Activated naive CD4-positive, alpha-beta T cell treated with Interleukin-2 at 50 U/mL for 16 hours (primary cell): ENCODE measurements at places on chromosomes 1 and 21.
A peak's percentile ranks its signal among the peaks of the same experiment; 100 is the strongest.

GRCh38 chr1:206897175-206897574 lies at the start of gene IL24:
Gene IL24 (plus strand): TSS chr1:206897443. CDS start chr1:206897833, 390 bp downstream.
- DNase-seq: peak; percentile 59

DNA sequence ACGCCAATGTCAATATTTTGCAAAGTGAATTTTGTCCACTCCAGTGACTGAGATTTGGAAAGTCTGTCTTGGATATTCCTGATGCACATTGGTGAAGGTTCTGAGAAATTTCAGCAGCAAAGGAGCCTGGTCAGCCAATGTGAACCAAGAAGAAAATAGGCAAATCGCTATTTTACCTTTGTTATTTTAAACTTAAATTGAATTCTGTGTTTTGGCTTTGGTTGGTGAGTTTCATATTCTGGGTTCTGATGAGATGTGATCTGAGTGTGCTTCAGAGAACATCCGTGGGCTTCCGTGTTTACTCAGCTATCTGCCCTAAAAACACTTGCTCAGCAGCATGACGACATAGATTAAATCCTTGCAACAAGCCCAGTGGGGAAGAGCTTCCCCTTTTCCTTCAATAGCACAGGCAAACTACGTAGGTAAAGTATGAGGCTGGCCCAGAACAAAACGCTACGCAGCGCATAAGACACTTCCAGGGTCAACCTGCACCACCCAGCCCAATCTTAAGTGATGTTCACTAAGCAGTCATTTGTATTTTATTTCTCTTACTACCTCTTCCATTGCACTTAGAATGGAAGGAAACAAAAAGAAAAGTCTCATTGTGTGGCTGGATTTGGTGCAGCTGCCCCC lies 176.4 kb upstream of the KAZN start:
- DNase-seq: no peak

DNA sequence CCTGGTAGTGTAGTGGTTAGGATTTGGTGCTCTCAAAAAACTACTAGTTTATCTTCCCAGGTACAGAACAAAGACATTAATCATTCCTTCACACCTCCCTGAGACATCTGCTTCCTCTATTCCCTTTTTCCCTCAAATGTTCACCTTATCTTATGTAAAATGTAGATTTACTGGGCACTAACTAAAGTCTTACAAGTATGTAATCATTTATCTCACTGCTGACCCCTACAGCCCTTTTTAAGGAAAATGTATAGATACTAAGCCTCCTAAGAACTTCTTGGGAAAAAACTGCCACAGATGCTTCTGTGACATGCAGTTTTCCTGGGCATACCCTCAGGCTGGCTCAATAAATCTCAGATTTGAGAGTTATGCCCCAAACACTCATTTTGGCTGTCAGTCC lies 50.8 kb upstream of the NEK7 start:
- no peak for DNase-seq

DNA sequence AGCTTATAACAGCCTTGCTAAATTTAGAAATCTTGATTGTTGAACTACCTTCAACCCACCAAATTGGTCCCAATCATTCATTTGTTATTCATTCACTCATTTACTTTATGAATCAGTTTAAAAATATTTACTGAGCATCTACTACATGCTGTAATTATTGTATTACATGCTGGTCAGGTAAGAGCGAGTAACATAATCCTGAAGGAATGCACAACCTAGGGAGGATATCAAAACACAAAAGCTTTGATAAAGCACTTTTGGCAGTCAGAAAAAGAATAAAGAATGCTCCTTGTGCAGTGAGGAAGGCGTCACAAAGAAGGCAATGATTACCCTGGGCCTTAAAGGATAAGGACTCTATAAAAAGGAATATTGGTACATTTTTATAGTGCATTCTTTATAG lies 518.9 kb upstream of the NR5A2 start:
- no peak for DNase-seq

GRCh38 chr21:42146821-42147220 lies 72.1 kb upstream of the ABCG1 start:
- DNase-seq: no peak

- DNase-seq: no peak
Observed at GRCh38 chr21:26185021-26185420, 14.5 kb upstream of the APP start.

DNA sequence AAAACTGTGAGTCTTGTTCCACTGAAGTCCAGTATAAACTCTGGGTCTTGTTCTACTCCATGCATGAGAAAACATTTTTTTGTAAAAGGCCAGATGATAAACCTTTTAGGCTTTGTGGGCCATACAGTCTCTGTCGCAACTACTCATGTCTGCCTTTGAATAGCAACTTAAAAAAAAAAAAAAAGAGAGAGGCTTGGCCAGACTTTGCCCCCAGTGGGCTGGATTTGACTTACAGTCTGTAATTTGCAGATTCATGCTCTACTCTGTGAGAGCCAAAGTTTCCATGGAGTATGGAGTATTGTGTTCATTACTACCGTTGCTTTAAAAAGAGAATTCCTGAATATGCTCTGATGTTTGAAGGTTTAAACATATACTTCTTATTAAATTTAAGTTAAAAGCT lies 654.9 kb upstream of the PKN2 start:
- DNase-seq: no peak

GRCh38 chr1:236725668-236726067 lies 39.4 kb downstream of the ACTN2 start:
- no peak for DNase-seq

DNA sequence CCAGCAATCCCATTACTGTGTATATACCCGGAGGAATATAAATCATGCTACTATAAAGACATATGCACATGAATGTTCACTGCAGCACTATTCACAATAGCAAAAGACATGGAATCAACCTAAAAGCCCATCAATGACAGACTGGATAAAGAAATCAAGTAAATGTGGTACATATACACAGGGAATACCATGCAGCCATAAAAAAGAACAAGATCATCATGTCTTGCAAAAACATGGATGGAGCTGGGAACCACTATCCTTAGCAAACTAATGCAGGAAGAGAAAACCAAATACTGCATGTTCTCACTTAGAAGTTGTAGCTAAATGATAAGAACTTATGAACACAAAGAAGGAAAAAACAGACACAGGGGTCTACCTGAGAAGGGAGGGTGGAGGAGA lies 6.4 kb upstream of the ANGPTL3 start:
- DNase-seq: no peak

- no peak for DNase-seq
Observed at GRCh38 chr1:52140633-52141512, 1.0 kb upstream of the ZFYVE9 start.

DNA sequence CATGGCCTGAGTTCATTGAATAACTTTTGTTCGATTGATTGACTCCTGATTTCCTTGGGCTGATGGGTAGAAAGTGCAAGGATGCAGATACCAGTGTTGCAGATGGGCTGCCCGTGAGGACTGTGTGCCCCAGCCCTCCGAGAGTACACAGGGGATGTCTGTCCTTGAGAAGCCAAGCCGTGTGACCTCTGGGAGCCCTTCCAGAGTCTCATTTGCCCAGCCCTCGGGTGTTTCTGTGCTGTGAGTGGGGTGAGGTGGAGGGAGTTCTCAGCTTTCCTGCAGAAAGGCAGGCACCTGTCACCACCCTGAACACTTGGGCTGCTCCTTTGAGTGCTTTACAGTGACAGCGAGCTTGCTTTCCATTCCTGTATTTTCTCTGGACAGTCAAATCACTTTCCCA lies 96.4 kb upstream of the CACNA1E start:
- no peak for DNase-seq

DNA sequence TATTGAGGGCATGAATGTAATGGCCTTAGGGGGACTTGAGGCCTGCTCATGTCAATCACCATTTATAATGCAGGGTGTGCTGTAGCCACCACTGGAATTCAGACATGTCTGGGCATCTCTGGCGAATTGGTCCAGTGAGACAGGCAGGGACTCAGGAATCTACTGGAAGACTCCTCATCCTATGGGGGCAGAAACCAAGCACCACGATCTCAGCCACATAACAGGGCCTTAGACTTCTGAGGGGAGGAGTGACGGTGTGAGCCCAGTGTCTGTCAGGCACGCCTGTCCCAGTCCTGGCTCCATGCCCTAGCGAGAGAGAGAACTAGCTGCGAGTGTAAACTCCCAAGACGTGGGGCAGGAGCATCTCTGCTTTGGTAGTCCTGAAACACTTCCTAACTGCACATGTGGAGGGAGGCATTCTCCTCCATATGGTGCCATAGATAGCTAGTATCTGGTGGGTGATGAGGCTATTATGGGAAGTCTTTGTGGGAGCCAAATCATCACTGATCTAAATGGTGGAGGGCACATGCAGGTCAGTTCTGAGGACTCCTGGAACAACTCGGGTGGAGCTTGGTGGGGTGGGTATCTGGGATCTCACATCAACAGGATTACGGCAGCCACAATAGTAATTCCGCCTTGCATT lies 29.8 kb upstream of the KIAA0040 start:
- no peak for DNase-seq

DNA sequence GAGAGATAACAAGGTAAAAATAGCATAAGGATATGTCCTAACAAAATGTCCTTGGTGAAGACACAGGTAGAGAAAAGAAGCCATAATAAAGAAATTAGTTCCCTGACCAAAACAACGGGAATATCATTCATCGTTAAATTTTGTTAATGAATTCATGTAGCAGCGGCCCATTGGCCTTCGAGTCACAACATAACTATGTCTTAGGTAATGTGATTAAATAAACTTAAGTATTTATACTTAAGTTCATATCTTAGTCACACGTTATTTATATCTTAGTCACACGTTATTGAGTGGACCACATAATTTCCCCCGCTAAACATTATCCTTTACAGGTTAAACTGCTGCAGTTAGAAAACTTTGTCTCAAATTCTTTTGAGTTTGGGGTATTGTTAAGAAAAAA lies 1.2 kb downstream of the NEXN start:
- DNase-seq: no peak

GRCh38 chr1:70140343-70140742 lies 65.0 kb downstream of the LRRC40 start:
- DNase-seq: no peak

GRCh38 chr21:36535618-36536241 lies 55.8 kb upstream of the CLDN14 start:
- DNase-seq: no peak

DNA sequence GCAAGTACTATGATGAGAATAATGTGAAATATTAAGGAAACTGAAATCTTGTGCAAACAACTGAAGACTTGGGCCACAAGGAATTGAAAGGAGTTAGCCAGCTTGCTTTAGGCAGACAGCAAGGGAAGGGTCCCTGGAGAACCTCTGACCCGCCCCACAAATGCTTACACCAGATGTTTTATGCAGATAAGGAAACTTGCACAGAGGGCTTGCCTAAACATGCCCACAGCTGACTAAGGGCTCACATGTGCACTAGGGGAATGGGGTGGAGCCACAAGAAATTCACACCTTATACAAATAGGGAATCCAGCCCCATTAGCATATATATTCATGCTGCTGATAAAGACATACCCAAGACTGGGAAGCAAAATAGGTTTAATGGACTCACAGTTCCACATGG lies 86.1 kb upstream of the CYYR1 start:
- no peak for DNase-seq

DNA sequence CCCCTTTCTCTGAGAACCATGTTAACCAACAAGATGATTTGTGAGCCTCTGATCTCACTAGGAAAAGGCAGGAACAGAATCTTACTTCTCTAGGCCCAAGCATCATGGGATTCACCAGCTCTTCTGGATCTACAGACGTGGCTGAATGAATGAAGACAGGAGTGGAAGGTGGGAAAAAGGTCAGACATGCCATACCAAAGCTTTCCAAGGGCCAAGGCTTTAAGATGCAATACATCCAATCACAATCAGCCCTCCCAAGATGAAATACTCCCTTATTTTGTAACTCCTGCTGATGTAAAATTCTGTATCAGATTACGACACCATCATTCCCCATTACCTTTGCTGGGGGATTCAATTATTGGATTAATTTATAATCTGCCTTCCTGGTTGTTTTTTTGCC lies 80.9 kb downstream of the SSBP3 start:
- no peak for DNase-seq

DNA sequence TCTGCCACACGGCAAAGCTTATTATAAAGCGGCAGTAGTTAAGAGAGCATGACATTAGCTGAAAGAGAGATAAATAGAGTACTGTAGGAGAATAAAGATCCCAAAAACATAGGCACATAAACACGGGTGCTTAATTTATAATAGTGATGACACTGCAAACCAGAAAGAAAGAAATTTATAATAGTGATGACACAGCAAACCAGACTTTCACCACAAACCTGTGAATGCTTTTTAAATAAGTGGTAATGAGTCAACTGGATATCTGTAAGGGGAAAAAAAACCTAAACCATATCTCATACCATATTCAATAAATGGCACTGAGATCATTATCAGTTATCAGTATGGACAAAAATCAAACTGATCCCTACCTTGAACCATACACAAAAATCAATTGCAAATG lies 25.5 kb downstream of the USP1 start:
- no peak for DNase-seq

- no peak for DNase-seq
Observed at GRCh38 chr1:205294175-205294917, 27.2 kb downstream of the NUAK2 start.

- no peak for DNase-seq
Observed at GRCh38 chr1:22737374-22738068, 26.9 kb downstream of the EPHB2 start.

GRCh38 chr1:186481303-186481888 lies 20.5 kb upstream of the PDC start:
- no peak for DNase-seq

- no peak for DNase-seq
Observed at GRCh38 chr1:206143537-206144172, 26.5 kb upstream of the AVPR1B start.

GRCh38 chr1:164863056-164863455 lies 304.1 kb downstream of the PBX1 start:
- no peak for DNase-seq

DNA sequence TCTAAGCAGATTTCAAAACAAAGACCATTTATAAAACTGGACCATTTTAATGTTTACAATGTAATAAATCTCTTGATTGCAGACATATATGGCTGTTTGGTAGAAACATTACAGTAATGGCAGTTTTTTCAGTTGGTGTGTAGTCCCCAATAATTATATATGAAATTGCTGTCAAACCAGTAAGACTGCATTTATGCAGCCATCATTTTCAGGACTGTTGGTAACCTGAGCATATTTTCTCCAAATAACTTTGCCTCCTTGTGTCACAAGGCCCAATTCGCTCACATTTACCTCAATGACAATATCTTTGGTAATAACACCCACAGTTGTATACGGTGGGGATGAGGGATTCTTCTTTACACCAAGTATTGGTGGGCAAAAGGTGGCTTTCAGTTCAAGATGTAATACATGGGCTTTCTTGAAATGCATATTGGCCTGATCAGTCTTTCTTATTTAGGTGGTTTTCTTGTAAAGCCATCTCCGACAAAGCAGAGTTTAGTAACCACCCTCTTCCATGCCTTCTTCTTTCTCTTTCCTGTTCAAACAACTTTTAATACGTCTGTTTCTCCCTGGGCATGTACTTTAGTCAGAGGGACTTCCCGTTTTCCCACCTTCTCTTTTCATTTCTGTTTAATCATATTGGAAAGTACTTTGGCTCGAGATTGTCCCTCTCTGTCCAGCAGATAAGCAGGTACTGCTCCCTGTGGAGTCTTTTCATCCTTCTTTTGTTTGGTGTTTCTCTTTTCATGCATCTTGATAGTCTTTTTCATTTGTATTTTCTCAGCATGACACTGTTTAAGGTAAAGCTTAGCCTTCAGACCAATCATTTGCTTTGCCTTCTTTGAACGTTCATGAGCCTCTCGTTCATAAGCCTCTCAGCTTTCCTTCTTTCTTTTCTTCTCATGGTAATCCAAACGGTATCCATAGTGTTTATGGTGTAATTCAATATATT lies 30.4 kb downstream of the ATP2B4 start:
- DNase-seq: no peak

GRCh38 chr1:154186177-154186576 lies 5.7 kb downstream of the TPM3 start:
- DNase-seq: peak; percentile 72
